ENCODE measurements at places on chromosomes 12 and 14.

GRCh38 chr14:79786522-79786921 lies 424.8 kb downstream of the DIO2 start:
- no peak for DNase-seq

DNA sequence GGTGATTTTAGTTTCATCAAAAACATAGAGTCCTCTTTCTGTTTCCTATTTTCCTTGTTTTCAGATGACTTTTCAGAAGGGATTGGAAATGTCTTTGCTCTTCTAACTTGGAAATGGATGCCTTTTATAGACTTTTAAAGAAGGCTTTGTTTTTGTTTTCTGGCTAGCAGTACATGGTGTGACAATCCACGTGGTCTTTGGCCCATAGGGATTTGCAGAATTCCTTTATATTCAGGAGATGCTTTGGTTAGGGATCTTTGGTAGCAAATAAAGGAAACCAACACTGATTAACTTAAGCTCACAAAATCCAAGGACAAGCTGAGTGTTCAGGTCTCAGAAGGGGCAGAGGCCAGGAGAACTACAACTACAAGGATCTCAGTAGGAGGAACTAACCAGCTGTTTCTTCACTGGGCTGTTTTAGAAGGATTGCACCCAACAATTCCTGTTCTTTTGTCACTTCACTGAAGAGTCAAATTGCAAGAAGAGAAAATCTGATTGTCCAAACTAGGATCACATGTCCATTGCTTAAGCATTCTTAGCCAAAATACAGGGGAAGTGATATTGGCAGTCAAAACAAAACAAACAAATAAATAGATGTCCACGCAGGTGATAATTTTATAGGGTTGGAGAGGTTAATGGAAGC lies 58.6 kb upstream of the MANSC4 start:
- DNase-seq, result peak; percentile 32

DNA sequence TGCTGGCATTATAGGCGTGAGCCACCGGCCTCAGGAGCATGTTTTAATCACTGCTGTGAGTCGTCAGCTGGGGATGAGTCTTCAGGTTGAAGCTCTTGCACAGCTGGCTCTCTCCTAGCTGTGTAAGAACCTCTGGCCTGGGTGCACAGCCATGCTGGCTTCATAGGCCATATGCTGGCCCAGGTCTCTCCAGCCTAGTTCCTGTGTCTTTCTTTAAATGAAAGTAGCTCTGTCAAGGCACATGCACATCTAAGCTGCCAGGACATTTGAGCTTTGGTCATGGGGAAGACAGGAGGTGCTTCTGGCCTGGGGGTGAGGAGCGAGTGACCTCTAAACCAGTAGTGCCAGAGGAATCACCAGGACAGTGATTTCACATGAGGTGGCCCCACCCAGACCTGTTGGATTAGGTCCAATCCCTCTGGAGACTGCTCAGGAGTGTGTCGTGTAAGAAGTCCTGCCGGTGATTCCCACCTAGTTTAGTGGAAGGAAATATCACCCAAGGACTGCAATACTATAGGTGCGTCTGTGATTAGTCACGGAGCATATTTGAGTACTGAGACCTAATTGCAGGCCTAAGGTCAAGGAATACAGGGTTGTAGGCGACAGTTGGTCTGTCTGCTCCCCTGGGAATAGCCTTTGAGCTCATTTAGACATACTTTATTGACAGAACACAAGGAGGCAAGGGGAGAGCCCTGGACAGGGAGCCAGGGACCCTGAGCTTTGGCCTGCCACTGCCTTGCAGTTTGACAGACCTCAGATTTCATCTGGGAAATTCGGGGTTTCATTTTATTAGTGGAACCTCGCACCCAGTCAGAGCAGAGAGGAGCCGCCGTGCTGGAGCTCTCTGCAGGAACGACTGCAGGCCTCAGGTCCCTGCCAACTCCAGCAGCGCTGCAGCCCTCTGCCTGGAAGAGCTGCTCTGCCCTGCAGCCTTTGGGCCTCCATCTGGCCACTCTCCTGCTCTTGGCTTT lies 67.0 kb downstream of the ANKRD9 start:
- DNase-seq, result no peak

DNA sequence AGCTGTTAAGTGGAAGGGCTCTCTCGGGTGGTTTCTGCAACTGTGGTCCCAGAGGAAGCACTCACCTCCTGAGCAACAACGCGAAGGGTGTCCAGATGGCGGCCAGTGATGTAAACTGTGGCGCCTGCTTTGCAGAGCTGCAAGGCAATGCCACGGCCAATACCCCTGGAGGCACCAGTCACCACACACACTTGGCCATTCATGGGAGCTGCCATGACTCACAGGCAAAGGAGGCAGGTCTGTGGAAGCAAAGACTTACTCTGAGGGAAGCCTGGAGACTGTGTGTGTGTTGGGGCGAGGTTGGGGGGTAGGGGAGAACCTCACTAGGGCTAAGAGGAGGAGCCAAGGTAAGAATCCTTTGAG lies 707 bp downstream of the DHRS1 start:
- peak; percentile 32 for DNase-seq

- DNase-seq, result peak; percentile 74
Measured at GRCh38 chr12:24280056-24280842, 330.8 kb upstream of the SOX5 start.

DNA sequence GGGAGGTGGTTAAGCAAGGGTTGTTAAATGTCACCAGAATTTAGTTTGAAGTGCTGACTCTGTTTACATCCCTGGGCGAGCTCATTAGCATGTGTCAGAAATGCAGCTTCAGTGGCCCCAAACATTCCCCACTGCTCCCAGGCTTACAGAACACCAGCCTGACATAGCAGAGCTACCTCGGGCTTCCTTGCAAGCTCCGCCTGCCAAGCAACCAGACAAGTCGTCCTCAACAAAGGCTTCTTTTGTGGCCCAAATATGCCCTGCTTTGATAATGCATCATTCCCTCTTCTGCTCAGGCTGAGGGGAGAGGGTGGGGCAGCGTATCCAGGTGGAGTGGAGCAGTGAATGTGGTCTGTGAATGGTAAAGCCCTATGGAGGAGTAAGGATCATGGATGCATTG lies 28.0 kb downstream of the ERH start:
- no peak for DNase-seq

- no peak for DNase-seq
Measured at GRCh38 chr12:81284137-81284536, 206.3 kb downstream of the ACSS3 start.

- DNase-seq, result no peak
Measured at GRCh38 chr14:24315807-24316596, 4.7 kb downstream of the LTB4R start.

DNA sequence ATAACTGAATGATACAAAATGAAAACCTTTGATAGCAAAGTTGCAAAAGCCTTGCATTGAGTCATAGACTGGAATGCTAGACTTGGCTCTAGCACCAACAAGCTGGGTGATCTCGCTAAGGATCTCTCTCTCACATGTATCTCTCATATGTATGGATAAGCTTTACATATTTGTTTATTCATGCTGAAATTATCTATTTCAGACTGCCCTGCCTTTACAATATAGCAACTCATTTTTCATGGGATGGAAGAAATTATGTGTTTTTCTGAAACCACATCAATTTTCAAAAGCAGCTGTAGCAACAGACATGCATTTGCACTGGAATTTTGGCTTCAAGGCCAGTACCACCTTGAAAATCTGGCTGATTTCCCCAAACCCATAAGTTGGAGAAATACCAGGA lies 11.4 kb downstream of the RERG start:
- no peak for DNase-seq

DNA sequence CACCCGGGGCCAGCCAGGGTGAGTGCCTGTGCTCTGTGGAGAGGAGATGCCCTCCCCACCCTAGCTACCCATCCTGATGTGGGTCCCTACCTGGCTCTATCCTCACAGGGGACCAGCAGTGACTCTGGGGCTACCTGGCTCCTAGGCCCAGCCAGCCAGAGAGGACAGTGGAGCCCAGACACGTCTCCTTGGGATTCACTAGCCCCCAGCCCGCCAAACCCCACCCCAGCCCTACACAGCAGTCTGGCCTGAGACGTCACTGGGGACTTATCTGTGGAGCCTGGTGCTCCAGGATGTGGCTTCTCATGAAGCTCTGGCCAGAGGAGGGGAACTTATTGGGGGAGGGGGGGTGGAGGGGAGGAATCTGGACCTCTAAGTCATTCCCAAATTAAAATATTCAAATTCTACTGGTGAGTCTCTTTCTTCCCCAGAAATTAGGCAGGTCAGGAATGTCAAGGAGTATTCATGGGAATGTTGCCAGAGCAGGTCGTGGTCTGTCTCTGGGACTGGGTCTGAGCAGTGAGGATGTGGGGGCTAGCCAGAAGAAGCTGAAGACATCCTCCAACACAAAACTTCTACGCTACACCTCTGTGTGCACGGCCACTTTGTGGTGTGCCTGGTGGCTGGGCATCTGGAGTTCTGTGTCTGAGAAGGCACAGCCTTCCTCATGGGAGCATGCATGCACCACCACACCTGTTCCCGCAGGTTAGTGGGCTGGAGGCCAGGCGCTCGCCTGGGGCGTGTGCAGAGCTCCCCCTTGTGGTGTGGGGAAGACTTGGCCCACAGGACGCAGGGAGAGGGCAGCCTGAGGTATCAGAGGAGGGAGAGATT lies 2.7 kb downstream of the CMTM5 start:
- peak; percentile 60 for DNase-seq

- peak; percentile 68 for DNase-seq
Measured at GRCh38 chr12:58346032-58346632, 404.8 kb downstream of the ATP23 start.

- no peak for DNase-seq
Measured at GRCh38 chr12:16552301-16552700, 53.7 kb downstream of the LMO3 start.

GRCh38 chr14:35240231-35240630 lies 52.0 kb upstream of the PSMA6 start:
- no peak for DNase-seq

- no peak for DNase-seq
Measured at GRCh38 chr14:72701605-72702004, 192.3 kb downstream of the DPF3 start.

GRCh38 chr12:54661048-54661447 lies 12.9 kb upstream of the DCD start:
- no peak for DNase-seq

- DNase-seq, result peak; percentile 26
Measured at GRCh38 chr12:123369229-123369628, 4.6 kb upstream of the SBNO1 start.

GRCh38 chr12:14986449-14986848 lies 13.6 kb downstream of the PDE6H start:
- DNase-seq, result no peak

DNA sequence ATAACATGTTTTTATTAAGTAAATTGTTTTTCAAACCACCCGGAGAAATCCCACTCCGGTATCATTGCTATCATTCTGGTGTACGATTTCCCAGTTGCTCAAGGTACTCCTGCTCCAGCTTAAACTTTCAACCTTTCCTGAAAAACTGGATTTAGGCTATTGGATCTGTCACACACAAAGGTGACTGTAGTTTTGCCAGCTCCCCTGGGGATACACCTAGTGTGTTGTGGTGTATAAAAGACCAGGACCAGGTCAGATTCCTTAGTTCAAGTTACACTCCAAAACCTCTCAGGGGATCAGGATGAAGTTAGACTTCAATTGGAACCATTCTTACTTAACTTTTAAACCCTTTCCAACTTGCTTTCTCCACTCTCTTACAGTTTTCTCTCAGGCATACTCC lies 303.9 kb downstream of the NOVA1 start:
- DNase-seq, result no peak

GRCh38 chr12:27236498-27236897 lies 7.6 kb upstream of the STK38L start:
- peak; percentile 77 for DNase-seq

DNA sequence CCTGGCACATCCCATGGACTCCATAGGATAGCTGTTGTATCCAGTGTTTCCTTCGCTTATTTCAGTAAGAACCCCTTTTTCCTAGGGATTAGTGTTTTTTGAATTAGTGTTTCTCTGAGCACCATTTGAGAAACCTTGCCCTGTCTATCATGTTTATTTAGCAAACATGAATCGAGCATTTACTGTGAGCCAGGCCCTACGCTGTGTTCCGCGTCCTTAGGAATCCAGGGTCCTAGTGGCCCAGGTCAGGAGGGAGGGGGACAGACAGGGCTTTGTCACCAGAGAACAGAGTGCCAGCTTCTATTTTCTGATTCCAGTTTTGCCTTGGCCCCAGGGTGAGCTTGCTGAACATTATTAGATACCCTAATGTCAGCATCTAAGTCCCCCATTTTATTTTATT lies 2.5 kb downstream of the TEAD4 start:
- no peak for DNase-seq

DNA sequence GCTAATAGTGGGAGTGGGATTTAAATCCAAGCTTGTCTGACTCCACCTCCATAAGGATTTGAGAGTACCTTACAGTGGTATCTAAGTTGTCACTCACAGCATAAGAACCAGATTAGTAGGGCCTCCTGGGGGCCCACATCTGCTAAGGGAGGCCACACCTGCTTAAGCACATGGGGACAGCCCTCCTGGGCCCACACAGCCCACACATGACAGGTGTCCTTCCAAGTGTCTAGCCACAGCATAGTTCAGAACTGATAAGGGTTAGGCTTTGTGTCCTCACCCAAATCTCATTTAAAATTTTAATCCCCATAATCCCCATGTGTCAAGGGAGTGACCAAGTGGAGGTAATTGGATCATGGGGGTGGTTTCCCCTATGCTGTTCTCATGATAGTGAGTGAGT lies 186.0 kb upstream of the HMGA2 start:
- DNase-seq, result no peak

DNA sequence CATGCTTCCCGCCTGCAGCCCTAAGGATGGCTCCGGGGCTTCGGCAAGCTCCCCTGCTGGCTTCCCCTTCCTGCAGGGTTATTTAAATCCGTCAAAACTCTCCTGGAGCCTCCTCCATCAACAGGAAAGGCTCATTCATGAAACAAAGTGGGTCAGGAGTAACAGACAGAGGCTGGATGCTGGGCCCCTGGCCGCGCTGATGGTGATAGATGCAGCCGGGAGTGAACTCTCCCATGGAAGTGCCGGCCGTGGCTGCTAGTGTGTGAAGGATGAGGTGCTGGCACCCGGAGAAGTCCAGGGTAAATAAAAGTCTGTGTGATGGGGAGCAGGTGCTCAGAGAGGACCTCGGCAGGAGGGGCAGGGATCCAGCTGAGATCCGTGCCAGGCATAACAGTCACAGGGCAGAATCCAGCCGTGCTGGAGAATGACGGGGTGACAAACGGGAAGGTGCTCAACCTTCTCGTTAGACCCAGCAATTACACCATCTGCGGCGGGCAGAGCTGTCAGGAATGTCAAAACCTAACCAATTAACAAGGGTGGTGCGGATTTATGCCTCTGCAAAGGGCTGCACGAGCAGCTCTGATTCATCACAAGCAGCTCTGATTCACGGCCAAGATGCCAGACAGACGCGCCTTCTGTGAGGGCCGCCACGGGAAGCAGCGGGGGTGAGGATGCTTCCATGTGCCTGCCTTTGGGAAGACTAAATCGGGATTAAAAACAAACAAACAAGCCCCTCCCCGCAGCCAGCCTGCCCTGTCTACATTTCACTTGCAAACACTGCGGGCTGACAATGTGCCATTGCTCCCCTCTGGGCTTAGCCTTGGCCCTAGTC lies 55.6 kb downstream of the SYNE3 start:
- DNase-seq, result no peak

- peak; percentile 69 for DNase-seq
Measured at GRCh38 chr12:62211510-62211909, 48.7 kb upstream of the USP15 start.

GRCh38 chr14:79369359-79370332 lies 841.7 kb downstream of the DIO2 start:
- peak; percentile 66 for DNase-seq
